Dorsolateral prefrontal cortex (tissue), 122 donors: ENCODE measurements at places on chromosomes 2 and 18.

GRCh38 chr18:29225351-29225750 is 1048.4 kb upstream of the CDH2 start:
- no peak for DNase-seq

- DNase-seq, result no peak
Measured at GRCh38 chr2:203501873-203502272, 33.2 kb downstream of the RAPH1 start.

- DNase-seq, result no peak
Measured at GRCh38 chr18:79635427-79635726, 44.2 kb upstream of the CTDP1 start.

DNA sequence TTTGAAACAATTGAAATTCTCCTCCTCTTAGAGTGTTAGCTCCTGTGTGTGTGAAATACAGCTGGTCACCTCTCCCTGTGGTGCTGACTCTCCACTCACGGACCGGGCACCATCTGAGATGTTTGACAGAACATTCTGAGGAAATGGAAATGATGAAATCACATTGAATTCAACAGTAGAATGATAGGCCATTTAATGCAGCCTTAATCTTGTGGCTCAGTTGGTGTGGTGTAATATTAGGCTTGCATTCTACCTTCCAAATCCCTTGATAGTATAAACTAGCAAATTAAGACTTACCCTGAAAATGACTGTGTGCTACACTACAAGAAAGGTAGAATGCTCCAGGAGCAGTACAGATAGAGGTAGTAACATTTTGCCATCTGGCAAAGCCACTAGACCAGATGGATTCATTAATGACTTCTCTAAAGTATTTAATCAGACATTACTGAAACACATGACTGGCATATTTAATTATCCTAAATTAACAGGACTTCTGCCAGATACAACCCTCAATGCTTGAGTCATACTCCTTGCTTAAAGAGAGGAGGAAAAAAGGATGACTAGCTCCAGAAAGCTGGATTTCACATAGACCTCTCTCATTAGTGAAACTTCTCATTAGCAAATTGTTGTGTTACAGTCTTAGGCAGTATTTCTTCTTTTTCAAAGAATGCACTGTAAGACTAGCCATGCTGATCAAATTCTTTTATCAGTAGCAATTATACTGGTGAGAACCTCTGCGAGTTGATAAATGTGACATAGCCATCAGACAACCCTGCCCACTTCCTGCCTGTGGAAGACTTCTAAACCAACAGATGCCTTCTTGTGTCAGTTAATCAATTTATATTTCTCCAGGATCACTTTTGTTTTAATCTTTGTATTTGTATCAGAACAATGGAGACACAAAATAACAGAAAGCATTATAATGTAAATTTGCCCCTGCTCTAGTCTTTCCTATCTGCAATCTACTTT is 80.6 kb downstream of the EML6 start:
- DNase-seq, result no peak

GRCh38 chr2:235660484-235661082 is 166.7 kb downstream of the AGAP1 start:
- DNase-seq, result no peak

- no peak for DNase-seq
Measured at GRCh38 chr18:40810372-40810771, 1144.7 kb upstream of the PIK3C3 start.

DNA sequence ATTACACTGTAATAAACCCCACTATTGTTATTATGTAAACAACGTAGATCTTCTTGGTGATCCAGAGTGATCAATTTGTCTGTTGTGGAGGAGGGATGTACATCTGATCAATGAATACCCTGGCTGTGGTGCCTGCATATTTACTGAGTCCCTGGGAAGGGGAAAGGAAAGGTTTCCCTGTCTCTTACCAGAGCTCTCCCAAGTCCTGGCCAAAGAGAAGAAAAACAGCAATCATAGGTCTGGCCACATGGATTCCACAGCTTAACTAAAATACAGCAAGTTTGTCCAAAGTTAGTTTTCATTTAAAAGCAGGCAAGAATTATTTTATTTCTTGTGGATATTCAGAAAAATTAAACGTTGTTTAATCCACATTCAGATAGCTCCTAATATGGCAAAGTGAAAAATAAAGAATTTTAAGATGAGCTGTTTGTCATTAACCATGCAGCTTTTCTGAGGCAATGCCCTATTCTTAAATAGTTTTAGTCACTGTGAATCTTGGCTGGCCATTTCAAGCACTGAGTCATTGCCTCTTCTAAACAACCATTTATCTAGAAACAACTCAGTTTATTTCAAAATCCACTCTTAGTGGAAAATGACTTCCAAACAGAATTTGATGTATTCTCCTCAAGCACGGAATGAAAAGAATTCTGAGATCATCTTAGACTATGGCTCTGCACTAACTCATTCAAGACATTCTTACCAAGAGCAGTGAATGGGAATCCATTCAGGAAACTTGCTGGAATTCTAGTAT is 1004.4 kb upstream of the CDH2 start:
- no peak for DNase-seq

- DNase-seq, result no peak
Measured at GRCh38 chr2:62192811-62193210, 3.1 kb upstream of the B3GNT2 start.

DNA sequence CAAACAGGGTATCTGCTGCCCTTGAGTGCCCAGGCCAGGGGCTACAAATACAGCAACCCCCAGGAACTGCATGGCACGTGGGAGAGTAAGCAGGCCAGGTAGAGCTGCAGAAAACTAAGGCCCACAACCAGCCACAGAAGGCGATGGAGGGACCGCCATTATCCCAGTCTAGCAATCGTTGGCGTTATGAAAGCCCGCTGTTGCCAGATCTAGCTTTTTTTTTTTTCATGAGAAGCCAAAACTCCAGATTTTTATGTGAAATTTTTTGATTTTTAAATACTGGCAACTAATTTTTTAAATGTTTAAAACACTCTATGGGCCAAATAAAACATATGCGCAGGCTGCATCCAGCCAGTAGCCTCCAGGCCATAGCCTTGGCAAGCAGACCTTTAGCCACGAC is 59.8 kb downstream of the DNMT3A start:
- DNase-seq, result no peak

- DNase-seq, result no peak
Measured at GRCh38 chr18:50311650-50312049, 24.2 kb upstream of the CXXC1 start.

DNA sequence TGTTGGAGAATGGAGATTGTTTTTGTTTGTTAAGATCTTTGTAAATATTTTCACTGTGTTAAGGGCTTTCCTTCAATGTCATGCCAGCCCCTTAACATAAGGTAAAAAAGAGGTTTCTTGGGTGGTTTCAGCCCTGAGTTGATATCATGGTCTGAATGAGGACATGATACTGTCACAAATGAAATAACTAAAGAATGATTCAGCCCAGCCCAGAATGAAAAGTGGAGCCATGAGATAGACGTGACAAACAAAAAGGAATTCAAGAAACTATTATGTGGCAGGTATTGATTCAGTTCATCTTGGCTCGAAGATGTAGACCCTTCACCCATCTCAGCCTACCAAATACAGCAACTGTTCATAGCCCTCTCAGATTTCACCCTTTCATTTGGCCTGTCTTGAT is 88.6 kb upstream of the TTN start:
- no peak for DNase-seq

DNA sequence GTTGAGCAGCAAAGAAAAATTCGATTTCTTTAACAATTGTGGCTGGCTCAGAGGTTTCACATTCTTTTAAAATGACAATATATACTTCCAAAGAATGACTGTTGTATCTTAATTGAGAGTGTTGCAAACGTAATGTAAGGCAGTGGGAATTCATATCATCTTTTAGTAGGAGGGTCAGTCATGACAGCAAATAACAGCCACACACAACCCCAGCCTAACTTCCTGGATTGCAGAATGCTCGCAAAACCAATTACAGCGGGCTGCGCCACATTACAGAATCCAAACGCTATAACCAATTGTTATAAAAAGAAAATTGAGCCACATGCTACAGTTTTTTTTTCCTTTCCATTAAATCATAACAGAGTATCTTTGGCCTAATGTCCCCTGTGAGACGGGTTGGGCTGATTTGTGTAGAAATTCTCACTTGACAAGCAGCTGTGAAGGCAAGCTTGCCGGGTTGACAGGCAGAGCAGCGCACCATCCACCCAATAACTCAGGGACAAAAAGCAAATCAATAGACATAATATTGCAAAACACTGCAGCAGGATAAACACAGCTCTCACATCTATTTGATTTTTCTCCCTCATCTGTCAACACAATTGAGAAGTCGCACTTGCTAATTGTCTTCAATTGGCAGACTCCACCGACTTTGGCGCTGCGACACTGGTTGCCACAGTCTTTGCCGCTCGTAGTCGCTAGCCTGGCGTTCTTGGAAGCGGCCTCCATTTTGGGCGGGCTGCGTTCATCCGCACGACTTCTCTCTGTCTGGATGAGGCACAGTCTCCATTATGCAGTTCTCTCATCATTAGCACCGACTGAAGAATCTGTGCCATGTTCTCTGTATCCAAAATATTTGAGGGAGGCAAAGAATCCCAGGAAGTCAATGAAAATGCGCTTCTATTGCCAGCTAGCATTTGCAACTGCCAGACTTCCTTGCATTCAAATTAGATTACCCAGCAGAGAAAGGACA is 95.0 kb upstream of the CCDC68 start:
- DNase-seq, result peak; percentile 75

- DNase-seq, result no peak
Measured at GRCh38 chr2:233317196-233317943, 9.8 kb downstream of the SAG start.

GRCh38 chr2:200786826-200787225 is 24.9 kb upstream of the BZW1 start:
- DNase-seq, result no peak

DNA sequence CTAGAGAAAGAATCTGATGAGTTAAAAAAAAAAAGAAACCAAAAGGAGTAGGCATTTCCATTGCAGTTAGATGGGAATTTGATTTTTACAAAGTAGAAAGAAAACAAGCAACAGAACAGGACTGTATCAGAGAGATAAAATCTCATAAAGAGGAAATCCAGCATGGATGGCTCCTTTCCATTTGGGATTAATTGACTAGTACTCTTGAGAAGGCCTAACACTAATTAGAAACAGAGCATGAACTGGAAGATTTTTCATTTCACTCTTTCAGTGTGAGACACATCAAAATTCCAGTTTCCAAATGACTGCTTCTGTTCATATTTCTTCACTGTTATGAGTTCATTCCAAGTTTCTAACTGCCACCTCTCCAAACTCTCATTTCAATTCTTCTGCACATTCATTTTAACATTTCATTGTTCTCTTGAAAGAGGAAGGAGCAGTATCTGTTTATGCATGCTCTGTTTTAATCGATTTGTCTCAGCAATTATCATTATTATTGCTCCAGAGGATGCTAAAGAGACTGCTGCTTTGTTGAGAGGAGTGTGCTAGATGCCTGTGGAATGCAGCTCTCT is 108.8 kb upstream of the PIEZO2 start:
- DNase-seq, result no peak

GRCh38 chr2:132703396-132703795 is 33.4 kb upstream of the LYPD1 start:
- no peak for DNase-seq

- no peak for DNase-seq
Measured at GRCh38 chr2:59665021-59665420, 888.4 kb downstream of the BCL11A start.

GRCh38 chr2:111133603-111134002 is 12.9 kb downstream of the BCL2L11 start:
- no peak for DNase-seq

GRCh38 chr18:577643-578375 is 2.4 kb upstream of the CETN1 start:
- DNase-seq, result no peak

DNA sequence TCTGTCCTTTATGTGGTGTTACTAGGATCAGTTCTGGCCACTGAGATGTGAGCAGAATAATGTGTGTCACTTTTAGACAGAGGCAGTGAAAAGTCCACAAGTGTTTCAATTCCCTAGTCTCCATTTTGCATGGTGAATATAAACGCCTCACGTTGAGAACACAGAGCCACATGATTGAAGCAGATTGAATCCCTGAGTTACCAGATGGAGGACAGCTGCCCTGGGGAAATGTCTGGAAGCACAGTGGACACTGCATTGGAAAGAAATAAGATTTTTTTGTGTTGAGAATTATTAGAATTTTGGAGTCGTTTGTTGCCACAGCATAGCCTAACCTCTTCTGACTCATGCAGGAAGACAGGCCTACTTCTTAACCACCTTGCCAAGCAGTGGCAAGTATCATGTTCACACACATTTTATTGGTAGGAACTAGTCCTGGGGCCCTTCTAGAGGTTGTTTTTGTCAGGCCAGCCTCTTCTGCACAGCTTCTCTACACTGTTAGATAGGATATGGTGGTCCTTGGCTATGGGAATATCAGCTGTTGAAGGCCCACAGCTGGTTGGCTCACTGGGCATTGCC is 188.6 kb downstream of the TMEM182 start:
- DNase-seq, result no peak

GRCh38 chr18:399631-400135 is 100.8 kb downstream of the COLEC12 start:
- DNase-seq, result no peak

GRCh38 chr2:230821261-230821990 is 43.3 kb upstream of the ITM2C start:
- DNase-seq, result no peak

DNA sequence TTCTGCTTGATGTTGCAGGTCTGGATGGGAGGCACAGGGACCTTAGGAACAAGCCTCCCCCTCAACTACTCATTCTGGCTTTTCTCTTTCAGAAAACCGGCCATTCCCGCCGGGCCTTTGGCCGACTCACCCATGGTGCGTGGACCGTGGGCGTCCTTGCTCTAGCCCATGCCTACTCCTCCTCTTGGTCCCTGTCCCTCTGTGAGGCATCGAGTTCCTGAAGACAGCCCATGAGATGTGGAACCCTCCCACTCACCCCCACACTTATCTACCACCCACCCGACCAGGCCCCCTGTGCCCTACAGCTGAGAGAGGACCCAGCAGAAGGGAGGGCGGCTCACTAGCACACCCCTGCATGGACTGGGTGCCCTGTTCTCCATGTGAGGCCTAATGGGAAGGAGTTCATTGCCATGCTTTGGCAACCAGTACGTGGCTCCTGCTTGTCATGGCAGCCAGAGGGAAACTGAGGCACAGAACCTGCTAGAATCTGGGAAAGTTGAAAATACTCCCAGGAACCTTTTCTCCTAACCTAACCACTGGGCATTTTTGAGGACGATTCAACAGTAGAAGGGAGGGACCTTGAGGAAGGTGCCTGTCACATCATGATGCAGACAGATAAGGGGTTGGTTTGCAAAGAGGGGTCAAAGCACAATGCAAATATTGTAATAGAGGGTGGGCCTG is 8.5 kb downstream of the SPEG start:
- no peak for DNase-seq

DNA sequence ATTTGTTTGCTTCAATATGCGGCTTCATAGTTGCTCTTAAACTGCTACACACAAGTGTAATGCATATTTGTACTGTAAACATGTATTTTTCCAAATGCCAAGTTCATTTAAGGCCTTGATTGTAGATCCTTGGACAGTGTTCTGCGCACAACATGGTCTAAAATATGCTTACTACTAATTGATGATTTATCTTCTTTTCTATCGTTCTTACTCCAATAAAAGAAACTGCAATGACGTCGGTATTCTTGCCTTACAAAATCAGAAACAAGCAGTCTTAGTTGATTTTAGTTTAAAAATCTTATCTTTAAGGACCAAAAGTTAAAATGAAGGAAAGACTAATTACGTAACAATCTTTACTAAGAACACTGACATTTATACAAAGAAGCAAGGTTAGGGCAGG is 224.3 kb upstream of the SMAD7 start:
- no peak for DNase-seq
